ENCODE measurements at places on chromosomes 6 and 20.
A peak's percentile ranks its signal among the peaks of the same experiment; 100 is the strongest.

DNA sequence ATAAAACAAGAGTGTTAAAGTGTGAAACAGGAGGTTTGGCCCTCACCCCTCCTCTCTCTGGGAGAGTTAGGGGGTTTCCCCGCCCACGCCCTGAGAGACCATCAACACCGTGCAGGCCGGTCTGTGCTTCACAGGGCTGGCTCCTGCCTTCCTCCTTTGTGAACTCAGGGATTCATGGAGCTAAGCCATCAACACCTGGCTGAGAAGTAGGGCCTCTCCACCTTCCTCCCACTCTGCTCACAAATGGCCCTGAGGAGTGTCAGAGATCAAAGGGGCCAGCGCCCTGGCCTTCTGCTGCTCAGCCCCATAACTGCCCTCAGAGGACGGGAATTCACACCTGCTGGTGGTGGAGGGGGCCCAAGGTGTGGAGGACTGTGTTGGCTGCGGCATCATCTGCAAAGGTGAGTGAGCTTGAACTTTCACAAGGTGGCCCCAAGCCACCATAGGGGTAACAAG, 88.6 kb downstream of the PSMB1 start:
- no peak for DNase-seq

- DNase-seq, result no peak
Observed at GRCh38 chr6:404685-405423, 13.3 kb downstream of the IRF4 start.

GRCh38 chr20:63139356-63139755, 76.6 kb downstream of the YTHDF1 start:
- DNase-seq, result no peak

- DNase-seq, result no peak
Observed at GRCh38 chr6:151440930-151441329, 11.0 kb downstream of the RMND1 start.

- DNase-seq, result peak; percentile 76
Observed at GRCh38 chr20:58651946-58652605, 993 bp downstream of the STX16 start.

DNA sequence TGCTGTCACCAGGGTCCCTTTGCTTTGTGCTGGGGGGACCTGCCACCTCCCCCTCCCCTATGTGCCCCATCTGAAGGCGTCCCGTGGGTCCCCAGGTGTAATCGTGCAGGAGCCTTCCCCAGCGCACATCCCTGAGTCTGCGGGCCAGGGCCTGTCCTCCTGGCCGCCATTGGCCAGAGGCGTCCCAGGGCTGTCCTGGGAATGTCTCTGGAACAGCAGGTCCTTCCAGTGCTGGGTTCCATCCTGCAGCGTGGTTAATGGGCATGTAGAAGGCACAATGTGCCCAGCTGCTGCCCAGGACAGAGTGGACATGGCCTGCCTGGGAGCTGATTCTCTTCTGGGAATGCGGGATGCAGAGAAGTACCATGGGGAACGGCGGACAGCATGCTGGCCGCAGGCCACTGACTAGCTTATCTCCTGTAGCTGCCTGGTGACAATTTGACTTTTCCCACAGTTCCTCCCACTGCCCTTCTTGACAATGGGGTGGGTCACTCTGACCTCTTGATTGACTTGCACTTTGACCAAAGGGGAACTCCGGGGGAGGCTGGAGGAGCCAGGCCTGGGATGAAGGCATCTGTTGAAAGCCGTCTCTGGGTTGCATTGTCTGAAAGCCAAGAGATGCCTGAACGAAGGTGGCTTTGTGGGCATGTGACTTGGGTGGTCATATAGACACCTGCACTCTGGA, 64.0 kb downstream of the CTCFL start:
- no peak for DNase-seq

DNA sequence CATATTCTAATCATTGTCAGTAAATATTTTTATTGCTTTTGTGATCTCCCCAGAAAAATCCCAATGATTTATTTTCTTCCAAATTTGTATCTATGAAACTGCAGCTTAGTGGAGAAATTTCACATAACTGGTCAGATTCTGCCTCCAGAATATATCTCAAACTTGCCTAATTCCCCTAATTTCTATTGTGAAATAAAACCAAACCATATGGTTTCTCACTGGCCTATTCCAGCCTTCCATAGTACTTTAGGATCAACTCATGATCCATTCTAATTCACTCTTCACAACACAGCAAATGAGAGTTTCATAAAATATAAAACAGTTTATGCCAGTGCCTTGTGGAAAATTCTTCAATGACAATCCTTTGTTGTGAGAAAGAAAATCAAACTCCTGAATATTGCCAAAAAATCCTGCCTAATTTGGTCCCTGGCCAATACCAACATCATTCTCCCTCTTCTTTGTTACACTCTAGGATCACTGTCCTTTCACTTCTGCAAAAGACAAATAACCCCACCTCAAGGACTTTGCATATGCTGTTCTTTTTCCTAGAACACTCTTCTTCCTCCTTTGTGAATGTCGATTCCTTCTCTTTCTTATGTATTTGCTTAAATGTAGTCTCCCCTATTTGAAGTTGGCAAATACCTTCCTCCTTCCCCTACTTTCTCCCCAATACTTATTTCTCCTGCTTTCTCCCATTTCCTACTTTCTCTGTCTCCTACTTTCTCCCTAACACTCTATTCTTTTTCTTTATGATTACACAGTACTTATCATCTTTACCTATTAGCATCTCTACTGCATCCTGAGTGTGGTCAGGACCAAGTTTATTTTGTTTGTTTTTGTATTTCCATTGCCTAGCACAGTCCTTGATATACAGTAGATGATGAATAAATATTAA, 587.5 kb downstream of the RFPL4B start:
- no peak for DNase-seq

GRCh38 chr6:34115403-34115795, 30.5 kb downstream of the GRM4 start:
- DNase-seq, result peak; percentile 73

- no peak for DNase-seq
Observed at GRCh38 chr20:32960222-32960518, 44.1 kb downstream of the SUN5 start.

Data from urothelium cell line (cell line).